Activated naive CD4-positive, alpha-beta T cell (primary cell): ENCODE measurements at places on chromosomes 2 and 18.

DNA sequence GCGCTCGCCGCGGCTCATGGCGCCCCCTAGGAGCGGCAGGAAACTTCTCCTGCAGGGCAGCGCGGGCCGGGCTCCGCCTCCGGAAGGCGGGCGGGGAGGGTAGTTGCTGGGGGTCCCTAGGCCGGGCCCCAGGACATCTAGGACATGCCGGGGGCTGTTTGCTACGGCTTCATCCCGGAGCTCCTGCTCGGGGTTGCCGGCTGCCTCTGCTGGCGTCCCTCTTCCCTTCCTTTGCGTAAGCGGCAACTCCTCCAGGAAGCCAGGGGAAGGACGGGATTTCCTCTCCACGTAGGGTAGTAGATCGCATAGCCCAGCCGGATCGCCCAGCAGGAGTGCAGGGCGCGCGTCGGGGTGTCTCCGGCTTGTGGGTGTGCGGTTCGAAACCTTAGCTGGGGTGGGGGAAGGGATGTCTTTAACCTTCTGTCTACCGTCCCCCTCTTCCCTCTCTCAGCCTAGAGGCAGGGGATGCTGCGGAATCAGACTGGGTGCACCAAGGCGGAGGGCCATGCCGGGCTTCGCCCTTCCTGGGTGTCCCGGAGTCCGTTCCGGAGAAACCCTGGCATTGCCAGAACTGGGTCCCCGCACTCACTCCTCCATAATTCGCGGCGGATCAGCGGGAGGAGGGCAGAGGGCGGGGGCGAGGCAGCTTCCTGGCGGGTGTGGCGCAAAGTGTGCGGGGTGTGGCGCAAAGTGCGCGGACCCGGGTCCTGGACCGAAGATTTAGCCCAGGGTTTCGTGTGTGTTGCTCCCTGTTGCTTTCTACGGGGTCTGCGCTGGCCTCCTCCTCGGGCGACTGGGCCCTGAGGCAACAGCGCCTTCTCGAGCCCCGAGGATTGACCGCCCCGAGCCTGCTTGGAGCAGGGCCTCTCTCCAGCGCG lies 12.2 kb upstream of the SKOR2 start:
- no peak for DNase-seq

DNA sequence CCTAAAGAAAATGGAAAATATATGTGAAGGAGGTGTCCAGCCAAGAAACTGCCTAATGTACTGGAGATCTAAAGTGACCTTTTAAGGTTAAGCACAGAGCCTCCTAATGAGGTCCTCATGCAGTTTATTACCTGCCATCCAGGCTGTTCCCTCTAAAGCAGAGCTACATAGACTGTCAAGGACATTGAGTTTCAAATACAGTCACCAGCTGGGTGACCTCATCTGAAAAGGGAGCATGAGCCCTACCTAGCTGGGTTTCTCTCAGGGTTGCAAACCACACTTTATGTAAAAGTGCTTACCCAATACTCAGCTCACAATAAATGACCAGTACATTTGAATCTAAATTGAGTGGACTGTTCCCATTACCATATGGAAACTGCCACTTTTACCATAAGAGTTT lies 65.4 kb upstream of the CTNNA2 start:
- DNase-seq, result no peak

DNA sequence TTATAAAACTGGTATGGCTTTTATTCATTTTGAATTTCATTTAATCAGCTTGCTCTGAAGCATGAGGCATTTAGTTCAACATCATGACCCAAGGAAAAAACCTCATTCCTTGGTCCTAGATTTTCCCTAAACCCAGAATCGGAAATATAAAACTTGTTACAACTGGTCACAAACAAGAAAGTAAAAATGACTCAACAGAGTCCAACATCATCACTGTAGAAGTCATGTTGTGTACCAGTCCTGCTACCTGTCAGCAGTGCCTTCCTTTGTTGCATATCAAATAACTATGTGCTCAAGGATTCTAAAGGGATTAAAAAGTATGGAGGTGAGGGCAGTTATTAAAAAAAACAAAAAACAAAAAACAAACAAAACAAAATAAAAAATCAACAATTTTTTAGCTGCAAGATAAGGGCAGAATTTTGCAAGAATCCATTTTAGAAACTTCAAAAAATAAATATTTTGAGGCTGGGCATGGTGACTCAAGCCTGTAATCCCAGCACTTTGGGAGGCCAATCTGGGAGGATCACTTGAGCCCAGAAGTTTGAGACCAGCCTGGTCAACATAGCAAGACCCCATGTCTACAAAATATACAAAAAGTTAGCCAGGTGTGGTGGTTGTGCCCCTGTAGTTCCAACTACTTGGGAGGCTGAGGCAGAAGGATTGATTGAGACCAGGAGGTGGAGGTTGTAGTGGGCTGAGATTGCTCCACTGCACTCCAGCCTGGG lies 18.4 kb downstream of the NCKAP1 start:
- no peak for DNase-seq

- DNase-seq, result no peak
Observed at GRCh38 chr18:55549474-55550104, 38.4 kb downstream of the TCF4 start.

DNA sequence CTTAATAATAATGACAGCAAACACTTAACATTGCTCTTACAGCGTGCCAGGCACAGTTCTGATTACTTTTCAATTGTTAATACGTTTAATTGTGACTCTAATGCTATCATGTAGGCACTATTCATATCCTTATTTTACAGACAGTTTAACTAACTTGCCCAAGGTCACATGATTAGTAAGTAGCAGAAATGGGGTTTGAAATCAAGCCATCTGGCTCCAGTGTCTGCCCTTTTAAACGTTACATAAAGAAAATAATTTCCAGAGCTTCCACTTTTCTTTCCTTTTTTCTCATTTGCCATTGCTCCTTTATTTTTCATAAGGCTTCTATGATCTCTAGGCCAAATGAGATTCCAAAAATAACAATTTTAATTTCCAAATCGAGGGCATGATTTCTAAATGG lies 50.6 kb upstream of the IKZF2 start:
- no peak for DNase-seq

DNA sequence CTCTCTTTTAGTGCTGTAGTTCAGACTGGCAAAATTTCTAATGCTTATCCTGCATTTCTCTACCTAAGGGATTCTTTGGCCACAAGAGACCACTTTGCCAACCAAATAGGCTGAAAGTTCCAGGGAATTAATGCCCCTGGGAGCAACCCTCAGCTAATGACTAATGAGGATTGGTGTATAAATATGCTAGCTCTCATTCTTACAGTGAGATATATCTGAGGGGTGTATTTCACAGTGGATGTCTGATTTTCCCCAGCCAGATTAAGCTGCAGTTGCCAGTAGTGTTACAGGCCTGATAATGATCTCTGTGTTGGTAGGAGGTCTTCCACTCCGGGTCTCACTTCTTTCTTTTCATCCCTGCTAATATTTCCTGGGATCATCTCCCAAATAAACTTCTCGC lies 90.4 kb downstream of the GULP1 start:
- DNase-seq, result no peak

GRCh38 chr18:45330170-45330594 lies 285.1 kb upstream of the SLC14A2 start:
- DNase-seq, result no peak

- DNase-seq, result no peak
Observed at GRCh38 chr2:69309351-69310110, 77.5 kb downstream of the GFPT1 start.

GRCh38 chr2:112579241-112579640 lies 5.2 kb upstream of the CHCHD5 start:
- DNase-seq, result no peak

DNA sequence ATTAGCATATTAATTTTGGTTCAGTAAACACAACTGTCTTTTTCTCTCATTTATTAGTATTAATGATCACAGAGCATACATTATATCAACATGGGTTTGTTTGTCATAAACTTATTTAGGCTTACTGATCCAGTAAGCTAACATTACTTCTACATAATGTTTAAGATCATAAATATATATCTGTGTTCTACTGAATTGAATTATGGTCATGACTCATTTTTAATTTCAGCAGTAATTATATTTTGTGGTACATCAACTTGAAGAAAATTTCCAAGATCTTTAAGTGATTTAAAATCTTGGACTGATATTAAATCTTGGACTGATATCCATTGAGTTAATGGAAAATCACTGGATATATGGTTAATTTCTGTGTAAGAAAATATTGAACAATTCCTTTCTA lies 111.7 kb downstream of the CALCRL start:
- no peak for DNase-seq

- no peak for DNase-seq
Observed at GRCh38 chr2:182717816-182718215, 1.8 kb downstream of the DNAJC10 start.

DNA sequence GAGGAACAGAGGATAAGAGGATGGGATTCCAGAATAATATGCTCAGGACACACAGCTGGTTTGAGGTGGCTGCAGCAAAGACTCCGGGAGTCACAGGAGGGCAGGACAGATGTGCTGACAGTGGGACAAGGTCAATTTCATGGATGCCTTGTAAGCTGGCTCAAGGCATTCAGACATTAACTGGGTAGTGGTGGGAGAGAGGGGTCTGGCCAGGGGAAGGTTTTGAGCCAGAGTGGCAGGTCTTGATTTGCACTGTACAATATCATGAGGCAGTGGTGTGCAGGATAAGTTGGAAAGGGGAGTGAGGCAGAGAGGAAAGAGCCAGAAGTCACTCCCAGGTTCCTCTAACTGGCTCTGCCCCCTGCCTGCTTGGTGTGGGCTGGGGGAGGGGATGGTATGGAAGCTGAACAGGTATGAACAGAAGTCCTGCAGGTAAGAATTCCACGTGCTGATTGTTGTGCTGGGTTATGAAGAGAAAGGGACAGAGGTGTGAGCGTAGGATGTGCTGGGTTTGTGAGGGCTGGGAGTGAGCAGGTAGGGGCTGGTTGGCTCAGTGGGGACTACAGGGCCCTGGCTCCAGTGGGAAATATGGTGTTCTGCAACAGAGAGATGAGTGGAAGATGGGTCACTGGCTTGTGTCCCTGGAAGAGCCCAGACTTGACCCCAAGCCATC lies 141.7 kb upstream of the COPS8 start:
- DNase-seq, result no peak

DNA sequence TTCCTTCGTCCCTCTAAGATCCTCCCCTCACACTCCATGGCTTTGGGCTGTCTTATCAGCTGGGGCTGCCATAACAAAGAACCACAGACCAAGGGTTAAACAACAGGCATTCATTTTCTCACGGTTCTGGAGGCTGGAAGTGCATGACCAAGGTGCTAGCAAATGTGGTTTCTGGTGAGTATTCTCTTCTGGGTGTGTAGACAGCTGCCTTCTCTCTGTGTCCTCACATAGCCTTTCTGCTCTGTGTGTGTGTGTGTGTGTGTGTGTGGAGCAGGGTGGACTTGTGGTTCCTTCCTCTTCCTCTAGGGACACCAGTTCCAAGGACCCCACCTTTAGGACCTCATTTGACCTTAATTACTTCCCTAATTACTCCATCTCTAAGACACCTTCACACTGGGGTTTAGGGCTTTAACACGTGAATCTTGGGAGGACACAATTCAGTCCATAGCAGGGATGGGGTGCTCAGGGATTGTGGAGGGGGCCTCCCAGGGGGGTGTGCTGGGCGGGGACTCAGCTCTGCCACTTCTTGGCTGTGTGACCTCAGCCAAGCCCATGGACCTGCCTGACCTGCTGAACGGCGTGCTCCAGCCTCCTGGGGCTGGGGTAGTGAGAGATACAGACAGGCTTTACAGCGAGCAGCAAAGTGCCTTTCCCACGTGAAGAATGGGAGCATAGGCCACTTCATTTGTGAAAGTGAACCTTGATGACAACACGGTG lies 38.0 kb downstream of the ACKR3 start:
- DNase-seq, result no peak

DNA sequence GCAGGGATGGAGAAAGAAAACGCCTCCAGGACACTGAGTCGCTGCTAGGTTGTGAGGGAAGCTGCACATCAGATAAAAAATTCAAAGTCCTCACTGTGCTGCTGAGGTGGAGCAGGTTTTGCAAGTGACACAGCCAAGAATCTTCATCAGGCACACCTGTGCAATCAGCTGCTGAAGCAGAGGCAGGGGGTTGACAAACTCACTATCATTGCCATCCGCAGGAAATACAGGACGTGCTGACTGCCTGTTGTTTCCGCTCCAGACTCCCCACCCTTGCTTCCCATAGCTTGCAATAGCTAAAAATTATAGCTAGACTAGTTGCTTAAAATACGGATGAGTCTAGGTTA lies 147.8 kb upstream of the FHL2 start:
- DNase-seq, result no peak

GRCh38 chr2:168683996-168684395 lies 118.4 kb upstream of the NOSTRIN start:
- DNase-seq, result no peak

GRCh38 chr2:192124571-192124970 lies 70.2 kb downstream of the TMEFF2 start:
- DNase-seq, result no peak

GRCh38 chr2:215431778-215432758 lies 3.8 kb downstream of the FN1 start:
- no peak for DNase-seq

- DNase-seq, result no peak
Observed at GRCh38 chr2:235678712-235679111, 184.9 kb downstream of the AGAP1 start.

DNA sequence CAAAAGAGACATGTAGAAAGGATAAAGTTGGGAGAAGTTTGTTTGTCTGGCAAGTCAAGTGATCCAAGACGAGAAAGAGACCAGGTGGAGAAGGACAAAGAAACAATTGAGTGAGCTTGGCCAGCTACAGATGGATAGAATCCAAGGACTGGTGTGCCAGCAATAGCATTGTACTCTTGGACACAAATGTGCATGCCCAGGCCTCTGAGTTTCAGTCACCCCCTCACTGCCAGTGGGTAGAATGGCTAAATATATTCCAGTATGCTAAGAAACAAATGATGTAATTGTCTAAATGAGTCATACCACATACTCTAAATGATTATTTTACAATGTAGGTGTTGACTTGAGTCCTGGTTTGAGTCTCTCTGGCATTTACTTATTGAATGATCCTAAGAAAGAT lies 881.3 kb downstream of the LRRTM4 start:
- DNase-seq, result no peak

- DNase-seq, result no peak
Observed at GRCh38 chr18:31380912-31381311, 4.3 kb downstream of the DSG4 start.

DNA sequence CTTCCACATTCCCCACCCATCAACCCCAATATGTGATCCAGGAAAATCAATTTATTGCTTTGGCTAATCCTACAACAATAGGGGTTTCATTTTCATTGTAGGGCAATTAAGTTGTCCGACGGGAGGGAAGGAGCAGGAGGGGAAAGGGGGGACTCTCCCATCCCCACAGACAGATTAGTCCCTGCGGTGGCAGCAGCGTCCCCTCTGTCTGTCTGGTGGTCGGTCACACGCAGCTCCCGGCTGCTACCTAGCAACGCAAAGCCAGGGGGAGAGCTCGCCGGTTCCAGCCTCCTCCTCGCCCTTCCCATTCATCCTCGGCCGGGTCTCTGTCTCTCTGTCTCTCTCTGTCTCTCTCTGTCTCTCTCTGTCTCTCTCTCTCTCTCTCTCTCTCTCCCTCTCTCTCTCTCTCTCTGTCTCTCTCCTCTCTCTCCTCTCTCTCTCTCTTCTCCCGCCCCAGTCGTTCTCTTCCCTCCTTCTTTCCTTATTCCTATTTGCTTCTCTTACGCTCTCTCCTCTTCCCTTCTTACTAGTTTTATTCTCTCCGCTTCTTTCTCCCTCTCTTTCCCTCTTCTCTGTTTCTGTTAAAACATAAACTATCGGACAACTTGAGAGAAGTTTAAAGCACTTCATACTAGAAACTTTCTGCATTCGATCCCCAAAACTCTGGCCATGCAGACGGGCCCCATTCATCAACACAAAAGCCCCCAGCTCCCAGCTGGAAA lies 1.2 kb downstream of the LRP2 start:
- DNase-seq, result no peak
